Right lung (tissue), 10 donors: ENCODE measurements at places on chromosomes 6 and 20.

DNA sequence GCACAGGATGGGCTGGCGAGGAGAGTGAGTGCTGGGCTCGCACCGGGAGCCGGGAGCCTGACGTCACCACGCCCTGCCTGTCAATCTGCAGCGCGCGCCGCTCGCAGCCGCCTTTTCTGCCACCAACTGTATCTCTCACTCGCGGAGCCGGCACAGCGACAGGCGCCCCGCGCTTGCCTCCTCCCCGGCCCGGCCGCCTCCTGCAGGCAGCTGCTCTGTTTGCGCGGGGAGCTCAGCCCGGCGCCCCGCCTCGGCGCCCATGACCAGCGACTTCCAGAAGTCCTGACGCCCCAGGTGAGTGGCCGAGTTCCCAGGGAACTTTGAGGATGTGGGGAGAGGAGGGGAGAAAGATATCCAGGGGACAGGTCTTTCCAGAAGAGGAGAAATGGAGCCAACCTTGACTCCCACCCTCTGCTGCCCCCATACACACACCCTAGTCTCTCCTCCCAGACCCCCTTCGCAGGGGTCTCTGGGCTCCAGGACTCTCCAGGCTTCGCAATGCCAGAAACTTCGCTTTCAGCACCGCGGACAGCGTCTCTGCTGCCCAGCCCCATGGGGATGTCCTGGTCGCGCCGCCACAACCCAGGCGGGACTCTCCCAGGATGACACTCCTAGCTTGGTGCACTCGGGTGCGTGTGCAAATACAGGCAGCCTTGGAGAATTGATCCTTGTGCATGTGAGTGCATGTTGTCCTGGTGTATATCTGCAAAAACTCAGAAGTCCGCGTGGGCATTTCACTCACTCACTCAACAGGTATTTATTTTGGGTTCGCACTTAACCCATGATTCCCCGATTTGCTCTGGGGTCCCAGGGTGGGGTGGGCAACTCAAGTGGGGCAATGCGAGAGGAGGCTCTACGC lies at the start of gene GPR6:
Gene GPR6 (plus strand): TSS at position 138 of the 859 bp plus-strand sequence. CDS start 802 bp downstream, outside the sequence.
- peak; percentile 54 for DNase-seq

- peak; percentile 78 for DNase-seq
These were observed 50.5 kb upstream of the DST start for GRCh38 chr6:56693246-56693607.

- no peak for DNase-seq
These were observed 20.5 kb downstream of the XRN2 start for GRCh38 chr20:21323640-21324039.

- no peak for DNase-seq
These were observed 18.9 kb downstream of the C6orf132 start for GRCh38 chr6:42123379-42124103.

GRCh38 chr6:113330636-113330946 lies 526.6 kb upstream of the MARCKS start:
- DNase-seq, result no peak

DNA sequence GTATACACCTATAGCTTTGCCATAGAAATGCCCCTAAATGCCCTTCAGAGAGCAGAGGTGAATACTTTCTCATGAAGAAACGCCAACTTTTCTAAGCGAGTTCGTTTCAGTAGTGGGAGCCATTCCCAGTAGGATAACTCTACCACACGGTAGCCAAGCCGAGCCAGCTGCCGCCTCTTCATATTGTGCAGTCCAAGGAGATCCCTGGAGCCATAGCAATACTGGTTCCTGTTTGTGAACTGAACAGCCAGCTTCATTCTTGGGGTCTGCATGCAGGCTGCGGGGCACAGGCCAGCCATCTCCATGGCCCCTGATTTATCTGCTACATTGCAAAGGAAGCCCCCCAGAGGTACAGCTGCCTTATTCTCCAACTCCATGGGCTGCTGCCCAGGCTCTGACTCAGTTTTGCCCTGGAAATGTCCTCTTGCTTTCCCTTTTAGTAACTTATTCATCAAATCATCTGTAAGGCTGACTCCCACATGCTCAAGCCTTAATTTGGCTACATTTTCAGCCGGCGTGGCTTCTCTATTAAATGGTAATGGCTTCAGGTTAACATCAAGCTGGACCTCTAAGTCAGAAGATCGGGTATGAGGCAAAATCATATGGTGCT lies 12.8 kb downstream of the FASTKD5 start:
- no peak for DNase-seq

DNA sequence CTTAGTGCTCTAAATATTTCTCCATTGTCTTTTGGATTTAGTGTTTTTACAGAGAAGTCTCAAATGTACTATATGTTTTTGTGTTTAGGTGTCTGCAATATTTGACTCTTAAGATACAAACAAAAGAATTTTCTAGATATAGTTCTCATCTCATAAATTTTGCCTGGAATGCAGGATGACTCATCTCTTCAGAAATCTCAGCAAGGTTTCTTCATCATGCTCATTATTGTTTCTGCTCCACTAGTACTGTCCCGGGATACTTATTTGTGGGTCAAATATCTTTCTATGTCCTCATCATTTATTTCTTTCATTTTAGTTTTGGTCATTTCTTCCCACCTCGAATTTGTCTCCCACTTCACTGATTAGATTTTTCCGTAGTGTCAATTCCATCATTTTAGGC lies 9.5 kb downstream of the AHI1 start:
- DNase-seq, result no peak

- DNase-seq, result no peak
These were observed 94.3 kb upstream of the BHLHE23 start for GRCh38 chr20:63100926-63101699.

DNA sequence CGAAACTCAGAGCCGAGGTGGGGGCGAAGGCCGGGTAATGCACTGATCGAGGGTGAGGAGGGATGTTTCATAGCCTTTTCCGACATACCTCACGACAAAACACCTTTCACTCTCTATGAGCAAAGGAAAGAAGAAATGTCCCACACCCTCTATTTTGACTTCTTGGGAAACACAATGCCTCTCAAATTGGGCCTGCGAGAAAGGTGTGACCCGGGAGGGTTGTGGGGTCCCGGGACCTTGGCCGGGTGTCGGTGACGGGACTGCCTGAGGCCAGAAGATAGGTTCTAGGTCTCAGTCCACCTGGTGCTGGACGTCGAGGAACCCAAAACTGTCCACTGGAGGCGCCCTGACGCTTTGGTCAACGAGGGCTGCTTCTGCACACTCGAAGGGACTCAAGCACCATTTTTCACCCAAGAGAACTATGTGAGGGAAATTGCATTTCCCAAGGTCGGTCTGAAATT lies 41.1 kb upstream of the OSTM1 start:
- DNase-seq, result no peak

- no peak for DNase-seq
These were observed 207.7 kb upstream of the DTNBP1 start for GRCh38 chr6:15870333-15871043.

DNA sequence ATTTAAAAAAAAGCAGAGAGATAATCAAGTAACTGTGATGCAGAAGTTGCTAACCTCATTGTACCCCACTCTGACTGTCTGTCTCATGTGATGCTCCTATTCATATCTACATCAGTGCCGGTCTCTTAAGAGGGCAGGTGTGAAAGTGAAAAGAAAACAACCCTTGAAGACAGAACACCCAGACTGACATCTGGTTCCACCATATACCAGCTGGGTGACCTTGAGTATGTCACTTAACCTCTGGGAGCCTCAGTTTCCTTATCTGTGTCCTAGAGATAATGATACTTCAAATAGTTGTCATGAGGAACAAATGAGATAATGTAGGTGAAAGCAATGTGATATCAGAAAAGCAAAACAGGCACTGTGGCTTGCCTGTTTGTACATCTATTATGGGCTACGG lies 426.8 kb upstream of the SOX4 start:
- DNase-seq, result no peak

DNA sequence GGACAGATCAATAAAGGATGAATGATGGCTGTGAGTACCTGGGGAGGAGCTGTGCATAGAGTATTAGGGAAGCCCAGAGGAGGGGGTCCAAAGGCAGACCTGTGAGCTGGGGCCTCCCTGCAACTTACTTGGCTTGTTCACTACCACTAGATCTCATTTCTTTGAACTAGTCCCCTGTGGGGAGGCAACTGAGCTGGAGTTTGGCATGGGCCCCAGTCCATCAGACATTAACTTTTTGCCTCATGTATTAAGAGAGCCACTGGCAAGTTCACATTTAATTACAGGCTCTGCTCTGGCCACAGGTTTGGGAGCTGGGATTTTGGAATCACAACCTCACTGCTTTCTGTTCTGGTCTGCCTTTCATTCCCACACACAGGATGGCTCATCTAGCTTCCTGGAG lies 254.1 kb downstream of the PRL start:
- no peak for DNase-seq

GRCh38 chr20:34322267-34323105 lies 19.3 kb upstream of the AHCY start:
- DNase-seq, result no peak

- DNase-seq, result no peak
These were observed 25.4 kb upstream of the CCN2 start for GRCh38 chr6:131976545-131977061.

DNA sequence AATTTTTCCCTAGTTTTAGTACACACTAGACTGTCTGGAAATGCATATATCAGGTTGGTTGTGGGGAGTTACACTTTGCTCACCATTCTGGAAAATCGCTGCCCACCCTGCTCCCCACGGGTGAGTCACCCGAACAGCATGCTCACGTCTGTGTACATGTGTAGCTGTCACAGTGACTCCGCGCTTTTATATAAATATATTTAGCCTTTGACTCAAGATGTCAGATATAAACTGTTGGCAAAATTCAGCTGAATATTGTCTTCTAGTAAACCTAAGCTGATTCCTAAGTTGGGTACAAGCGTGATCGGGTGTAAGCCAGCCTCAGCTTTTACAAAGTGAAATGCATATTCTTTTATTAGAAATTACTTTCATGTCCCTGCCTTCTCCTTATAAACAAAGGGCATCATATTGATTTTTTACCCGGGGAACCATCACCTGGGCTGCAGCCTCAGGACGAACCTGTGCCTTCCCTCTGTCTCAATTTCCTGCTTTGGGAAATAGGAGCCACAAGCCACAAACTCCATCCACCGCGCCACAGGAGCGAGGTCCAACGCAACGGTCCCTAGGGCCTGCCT lies 4.3 kb downstream of the SDCBP2 start:
- peak; percentile 11 for DNase-seq

GRCh38 chr20:14848806-14849205 lies 511.4 kb upstream of the FLRT3 start:
- DNase-seq, result no peak

DNA sequence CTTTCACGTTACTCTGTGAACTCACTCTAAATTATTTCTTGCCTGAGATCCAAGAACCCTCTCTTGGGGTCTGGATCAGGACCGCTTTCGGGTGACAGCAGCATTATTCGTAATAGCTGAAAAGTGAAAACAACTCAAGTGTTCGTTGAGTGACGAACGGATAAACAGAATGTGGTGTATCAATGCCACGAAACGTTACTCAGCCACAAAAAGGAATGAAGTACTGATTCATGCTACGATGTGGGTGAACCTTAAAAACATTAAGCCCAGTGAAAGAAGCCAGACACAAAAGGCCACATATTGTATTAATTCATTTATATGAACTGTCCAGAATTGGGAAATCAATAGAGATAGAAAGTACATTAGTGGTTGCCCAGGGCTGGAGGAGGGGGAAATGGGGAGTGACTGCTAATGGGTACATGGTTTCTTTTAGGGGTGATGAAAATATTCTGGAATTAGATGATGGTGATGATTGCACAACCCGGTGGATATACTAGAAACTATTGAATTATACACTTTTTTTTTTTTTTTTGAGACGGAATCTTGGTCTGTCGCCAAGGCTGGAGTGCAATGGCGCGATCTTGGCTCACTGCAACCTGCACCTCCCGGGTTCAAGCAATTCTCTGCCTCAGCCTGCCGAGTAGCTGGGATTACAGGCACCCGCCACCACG lies 8.4 kb downstream of the PTGIS start:
- DNase-seq, result no peak

- DNase-seq, result no peak
These were observed 97.9 kb downstream of the RCAN2 start for GRCh38 chr6:46393161-46393939.

- DNase-seq, result no peak
These were observed 20.0 kb downstream of the SULF2 start for GRCh38 chr20:47765271-47765670.
